ENCODE measurements at places on chromosomes 11 and 22.

DNA sequence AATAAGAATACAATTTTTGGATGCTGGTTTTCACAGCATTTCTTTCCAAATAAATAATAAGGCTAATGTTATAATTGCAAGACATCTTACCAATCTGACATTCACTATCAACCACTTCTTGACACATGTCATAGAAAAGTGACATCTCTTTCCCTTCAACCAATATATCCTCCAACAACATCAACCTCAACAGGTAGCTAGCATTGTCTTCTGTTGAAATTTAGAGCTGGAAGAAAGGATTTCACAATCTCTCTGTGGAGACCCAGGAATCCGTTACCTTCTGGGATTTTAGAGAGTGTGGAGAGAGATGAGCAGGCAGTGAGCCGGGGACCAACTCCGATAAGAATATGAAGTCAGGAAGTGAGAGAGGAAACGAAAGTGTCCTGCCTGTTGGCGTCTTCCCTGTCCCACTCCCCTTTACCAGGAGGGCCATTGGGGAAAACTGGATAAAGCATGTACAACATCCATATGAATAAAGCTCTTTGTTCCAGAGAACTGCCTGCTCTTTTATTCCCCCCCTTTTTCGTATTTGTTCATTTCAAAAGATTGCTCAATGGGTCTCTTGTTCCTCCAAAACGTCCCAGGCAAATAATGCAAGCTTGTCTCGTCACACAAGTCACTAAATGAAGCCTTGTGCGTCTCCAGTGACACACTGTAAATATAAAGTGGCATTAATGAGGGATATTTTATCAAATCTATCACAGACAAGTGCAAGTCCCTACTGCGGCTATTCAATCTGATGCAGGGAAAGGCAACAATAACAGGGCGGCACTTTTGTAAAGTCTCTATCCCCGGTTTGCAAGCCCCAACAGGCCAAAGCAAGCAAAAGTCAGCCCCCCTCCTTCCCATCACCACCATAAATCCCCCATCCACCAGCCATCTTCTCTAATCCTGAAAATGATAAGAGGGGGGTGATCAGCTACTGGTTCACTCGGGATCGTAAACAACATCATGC is 3.4 kb downstream of the CADM1 start:
- DNase-seq: peak; percentile 80

DNA sequence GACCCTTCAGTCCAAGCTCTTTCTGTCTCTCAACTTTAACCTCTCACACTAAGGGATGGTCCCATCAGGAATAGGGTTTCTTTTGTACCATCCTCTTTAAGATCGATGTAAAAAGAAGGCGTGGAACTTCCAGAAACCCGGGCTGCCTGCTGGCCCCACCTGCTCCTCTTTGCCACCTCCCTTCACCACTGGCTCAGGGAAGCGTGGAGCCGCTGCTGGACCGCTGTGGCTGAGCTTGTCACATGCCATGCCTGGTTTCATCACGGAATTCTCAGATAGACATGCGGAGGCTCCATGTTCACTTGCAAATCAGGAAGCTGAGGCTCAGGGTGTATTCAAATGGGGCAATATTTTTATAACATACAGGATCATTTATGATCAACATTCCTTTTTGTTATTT is 399.7 kb downstream of the BRD1 start:
- no peak for DNase-seq

DNA sequence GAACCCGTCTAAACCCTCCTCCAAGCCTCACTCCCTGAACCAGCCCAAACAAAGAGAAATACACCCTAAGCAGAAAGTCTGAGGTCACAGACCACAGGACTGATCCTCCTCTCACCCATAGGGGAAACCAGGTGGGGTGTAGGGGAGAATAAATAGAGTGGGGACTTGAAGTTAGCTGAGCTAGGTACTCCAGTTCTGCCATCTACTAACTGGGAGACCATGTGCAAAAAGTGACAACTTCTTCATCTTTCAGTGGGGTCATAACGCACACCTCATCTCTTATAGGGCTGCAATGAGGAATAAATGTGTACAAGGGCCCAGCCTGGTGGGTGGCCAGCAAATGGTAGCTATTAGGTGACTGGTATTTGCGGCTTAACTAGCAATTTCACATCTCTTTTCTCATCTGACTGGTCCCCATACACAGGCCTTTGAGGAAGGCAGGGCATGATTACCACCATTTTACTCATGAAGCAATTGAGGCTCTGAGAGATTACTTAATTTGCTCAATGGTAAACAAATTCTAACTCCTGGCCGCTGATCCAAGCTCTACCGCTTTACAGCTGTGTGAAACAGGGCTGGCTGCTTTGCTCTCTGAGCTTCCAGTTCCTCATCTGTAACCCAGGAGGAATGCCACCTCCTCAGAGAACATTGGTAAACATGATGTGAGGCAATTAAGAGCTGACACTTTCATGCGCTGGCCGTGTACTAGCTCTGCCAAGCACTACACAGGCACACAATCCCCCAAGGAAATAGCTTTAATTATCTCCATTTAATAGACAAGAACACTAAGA is 16.6 kb downstream of the TBC1D10A start:
- DNase-seq: no peak

GRCh38 chr11:47393163-47394049 is 15.0 kb upstream of the SLC39A13 start:
- no peak for DNase-seq

DNA sequence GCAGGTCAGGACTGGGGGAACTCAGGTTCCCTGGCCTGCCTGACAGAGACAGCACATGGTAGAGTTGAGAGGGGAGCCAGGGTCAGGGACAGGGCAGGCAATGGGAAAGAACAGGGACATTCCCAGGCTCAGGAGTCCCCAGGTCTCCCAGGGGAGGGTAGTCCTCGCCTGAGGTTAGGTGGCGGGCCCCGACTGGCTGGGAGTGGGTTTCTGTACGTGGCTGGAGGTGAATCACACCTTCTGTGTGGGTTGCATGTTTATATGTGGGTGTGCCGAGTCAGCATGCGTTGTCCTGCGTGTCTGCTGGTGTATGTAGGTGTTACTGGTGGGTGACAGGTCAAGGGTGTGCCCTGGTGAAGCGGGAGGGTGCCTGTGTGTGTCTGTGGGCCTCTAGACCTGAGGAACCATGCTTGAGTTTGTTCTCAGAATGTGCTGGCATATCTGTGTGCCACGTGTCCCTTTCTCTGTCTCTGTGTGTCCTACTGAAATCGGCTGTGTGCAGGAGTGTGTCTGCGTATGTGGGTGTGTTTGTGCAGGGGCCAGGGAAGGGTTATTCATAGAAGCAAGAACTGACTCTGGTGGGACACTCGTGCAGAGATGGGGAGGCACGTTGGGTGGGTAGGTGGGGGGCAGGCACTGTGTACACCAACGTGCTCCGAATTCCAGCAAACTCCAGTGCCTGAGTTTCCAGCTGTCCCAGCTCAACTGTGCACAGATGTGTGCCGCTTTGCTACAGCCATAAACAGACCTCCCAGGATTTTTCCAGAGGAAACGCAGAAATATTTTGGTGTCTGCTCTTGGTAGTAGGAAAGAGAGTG is 23.8 kb upstream of the OAF start:
- no peak for DNase-seq

DNA sequence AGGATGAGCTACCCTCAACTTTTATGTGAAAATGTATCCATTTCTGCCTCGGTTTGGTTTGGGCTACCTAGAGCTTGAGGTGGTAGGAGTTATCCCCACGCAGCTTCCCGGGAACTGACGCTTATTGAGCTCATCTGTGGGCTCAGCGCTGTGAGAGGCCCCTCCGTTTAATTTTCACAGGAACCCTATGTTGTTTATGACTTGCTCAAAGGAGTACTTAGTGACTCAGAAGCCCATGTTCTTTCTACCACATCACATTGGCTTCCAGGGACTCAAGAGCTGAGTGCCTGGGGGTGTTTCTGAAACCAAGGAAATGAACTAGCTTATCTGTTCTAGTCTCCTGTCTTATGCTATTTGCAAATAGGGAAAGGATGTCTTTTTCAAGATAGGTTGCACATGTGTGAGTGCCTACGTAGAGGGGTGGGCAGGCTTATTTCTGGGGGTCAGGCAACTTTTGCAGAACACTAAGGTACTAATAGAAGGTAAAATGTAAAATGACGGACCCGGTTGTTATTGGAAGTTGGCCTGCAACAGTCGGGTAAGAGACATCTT is 40.5 kb downstream of the MICAL2 start:
- DNase-seq: no peak

- DNase-seq: peak; percentile 27
Observed at GRCh38 chr11:66981976-66982578, 7.0 kb downstream of the C11orf86 start.

DNA sequence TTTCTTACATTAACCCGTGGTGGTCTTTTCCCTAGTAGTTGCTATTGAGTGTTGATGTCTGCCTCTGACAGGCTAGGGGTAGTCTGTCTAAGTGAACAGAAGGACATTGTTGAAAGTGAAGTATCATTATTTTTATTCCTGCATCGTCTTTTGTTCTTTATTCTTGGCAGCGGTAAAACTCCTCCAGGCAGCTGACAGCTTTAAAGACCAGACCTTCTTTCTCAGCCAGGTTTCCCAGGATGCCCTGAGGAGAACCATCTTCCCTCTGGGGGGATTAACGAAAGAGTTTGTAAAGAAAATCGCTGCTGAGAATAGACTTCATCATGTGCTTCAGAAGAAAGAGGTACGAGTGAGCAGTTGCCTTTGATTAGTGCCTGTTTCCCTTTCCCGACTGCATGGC is 14.6 kb downstream of the TRMU start:
- DNase-seq: no peak

Measured in NCI-H1930 (cell line).